ENCODE measurements at places on chromosomes 3 and 15.

GRCh38 chr15:58731756-58732535, 17.6 kb downstream of the ADAM10 start:
- DNase-seq, result no peak

GRCh38 chr3:97821287-97821773, 481 bp upstream of the CRYBG3 start:
- DNase-seq, result no peak

DNA sequence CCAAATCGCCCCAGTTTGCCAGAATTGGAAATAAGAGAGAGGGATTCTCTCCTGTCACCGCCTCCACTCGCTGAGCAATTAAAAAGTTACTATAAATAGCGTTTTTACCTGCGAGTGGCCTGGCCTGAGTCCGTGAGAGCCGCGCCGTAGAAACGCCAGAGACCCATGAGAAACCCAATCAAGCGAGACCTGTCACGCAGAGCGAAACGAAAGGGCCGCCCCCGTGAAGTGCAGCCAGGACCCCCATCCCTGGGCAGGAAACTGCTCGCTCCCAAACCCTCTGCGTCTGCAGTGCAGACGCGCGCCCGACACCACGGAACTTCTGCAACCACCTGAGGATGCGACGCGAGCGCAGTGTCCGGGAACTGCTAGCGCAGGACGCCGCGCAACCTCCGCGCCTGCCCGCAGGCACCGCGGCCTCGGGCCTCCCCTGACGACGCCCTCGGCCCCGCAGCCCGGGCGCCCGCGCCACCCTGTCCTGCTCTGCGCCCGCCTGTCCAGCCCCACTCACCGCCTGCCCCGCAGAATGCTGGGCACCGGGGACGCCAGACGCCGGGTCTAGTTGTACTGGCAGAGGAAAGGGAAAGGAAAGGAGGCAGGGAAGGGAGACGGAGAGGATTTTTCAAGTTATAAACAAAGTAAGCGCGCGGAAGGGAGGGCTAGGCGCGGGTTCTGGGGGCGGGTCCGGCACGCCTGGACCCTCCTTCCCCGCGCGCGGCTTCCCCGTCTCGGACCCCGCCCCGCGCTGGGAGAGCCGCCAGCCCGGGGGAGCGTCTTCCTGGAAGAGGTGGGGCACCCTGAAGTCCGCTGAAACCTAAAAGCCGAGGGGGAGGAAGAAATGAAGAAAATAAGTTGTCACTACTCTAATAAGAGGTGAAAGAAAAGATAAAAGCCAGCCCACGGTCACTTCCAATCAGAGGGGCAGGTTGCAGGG, at the start of gene PLSCR4:
TSS of gene PLSCR4 (minus strand) at position 657 of the 934 bp plus-strand sequence. CDS start 29,034 bp downstream, outside the sequence.
- peak; percentile 13 for DNase-seq

DNA sequence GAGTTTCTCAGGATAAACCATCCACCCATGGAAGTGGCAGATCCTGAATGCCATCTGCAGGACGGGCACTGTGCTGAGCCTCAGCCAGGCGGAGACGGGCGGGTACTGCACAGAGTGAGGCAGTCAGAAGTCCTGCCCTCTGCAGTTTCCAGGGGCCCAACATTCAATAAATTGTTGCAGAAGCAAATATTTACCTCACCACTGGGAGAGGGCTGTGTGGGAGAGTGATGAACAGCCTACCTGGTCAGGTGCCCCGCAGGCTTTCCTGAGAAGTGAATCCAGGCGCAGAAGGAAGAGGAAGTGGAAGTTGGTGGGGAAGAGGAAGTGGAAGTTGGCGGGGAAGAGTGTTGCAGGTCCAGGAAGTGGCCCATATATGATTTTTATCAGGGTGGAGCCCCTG, 100.8 kb downstream of the SLCO3A1 start:
- DNase-seq, result no peak

DNA sequence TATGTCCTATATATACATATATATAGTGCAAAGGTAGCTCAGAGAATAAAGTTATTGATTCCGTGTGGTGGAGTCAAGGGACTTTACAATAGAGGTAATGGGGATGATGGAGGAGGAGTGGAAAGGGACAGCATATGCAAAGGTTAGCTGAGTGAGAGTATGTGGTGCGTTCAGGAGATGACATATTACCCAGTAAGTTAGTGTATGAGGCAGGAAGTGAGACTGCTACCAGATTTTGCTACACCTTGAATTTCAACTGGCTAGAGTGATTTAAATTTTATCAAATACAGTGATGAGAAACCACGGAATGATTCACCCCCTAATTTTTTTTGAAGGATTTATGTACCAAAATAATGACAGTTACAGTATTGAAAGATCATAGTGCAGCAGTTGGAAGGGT, 2.8 kb downstream of the ACTL6A start:
- no peak for DNase-seq

DNA sequence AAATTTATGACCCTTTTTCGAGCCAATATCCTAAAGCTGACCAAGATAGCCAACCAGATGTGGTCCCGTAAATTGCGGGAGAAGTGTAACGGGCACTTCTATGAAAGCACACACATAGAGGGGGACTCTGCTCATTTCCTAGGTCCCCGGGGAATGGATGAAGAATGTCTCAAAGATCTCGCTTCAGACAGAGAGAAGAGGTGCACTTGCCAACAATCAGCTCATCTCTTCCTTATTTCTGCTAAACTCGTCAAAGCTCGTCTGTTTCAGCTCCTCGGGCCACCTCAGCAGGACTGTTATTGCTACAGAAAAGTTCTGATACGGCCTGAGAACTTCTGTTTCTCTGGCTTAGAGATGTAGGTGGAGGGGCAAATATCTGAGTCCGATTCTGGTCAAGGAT, 71.8 kb downstream of the TM2D3 start:
- no peak for DNase-seq

DNA sequence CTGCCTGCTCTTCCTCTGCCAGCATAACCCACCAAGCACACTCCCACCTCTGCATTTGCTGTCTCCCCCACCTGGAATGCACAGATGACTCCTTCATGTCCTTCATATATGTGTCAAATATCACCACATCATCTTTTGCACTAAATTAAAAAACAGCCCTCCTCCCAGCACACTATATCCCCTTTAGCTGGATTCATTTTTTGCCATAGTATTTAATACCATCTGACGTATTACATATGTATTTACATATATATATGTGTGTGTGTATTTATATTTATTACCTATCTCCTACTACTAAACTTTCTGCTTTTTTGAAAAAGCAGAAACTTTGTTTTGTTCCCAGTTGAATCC, 29.4 kb upstream of the UBL7 start:
- no peak for DNase-seq

DNA sequence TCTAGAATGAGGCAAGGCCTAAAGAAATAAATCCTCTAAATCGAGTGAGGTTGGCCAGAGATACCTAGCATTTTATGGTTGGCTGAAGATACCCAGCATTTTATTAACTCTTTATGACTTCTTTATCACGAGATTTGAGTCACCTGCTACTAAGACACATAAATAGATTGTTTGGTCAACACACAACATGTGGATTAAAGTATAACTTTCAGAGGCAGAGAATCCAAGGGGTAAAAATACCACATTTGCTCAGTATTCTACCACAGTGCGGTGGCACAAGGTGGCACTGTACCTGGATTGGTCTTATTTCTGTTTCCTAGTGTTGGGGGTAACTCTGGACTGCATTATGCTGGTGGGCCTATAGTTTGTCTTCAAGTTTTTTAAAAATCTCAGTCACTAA, 27.0 kb upstream of the VILL start:
- DNase-seq, result no peak

DNA sequence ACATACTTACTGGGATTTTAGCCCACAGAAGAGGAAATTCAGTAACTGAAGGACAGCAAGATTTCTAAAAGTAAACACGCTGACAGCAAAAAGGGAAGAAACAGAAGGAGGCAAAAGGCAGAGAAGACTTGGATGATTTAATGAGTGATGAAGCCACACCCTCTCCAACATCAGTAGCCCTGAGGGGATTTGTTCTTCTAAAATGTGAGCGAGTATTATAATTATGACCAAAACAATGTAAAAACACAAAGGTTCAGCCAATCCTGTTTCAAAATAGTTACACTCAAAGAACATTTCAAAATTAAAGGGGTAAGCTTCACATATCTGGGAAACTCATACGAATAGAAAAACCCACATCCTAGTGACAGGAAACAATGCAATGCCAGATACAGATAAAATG, 25.0 kb downstream of the MCCC1 start:
- no peak for DNase-seq

DNA sequence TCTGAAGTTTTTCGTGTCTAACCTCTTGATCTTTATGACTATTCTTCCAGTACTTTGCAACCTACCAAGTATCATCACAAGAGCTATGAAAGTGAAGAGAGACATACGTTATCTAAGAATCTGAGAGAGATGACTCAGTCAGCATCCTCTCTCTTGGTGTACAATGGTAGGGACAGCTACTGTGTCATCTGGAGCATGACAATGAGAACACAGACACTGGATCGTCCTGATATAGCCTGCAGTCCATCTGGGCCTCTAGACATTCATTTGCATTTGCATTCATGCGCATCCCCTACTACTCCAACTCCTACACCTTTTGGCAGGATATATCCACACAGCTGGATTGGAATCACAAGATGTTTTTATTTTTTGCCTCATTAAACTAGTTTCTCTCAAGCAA, 115.2 kb downstream of the PEX5L start:
- DNase-seq, result no peak

- DNase-seq, result no peak
These were observed 210.6 kb upstream of the ATP10A start for GRCh38 chr15:26073430-26074333.

- DNase-seq, result no peak
These were observed 142.8 kb downstream of the OCA2 start for GRCh38 chr15:27956285-27956684.

GRCh38 chr15:30824518-30825195, 79.1 kb upstream of the FAN1 start:
- DNase-seq, result no peak

DNA sequence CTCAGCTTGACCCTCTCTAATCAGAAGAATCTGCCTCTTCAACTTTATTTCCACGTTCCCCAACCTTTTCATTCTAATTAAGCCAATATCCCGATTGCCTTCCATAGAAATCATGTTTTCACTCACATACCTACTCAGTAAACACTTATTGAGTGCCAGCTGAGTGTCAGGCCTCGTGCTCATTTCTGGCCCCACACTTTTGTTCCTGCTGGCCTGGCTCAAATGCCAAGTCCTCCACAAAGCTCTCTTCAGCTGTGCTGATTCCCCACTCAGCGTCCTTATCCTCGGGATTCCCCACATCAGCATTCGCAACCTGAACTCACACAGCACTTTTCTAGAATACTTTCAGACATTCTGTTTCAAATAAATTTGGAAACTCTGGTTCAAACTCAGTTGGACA, 68.9 kb downstream of the THBS1 start:
- no peak for DNase-seq

DNA sequence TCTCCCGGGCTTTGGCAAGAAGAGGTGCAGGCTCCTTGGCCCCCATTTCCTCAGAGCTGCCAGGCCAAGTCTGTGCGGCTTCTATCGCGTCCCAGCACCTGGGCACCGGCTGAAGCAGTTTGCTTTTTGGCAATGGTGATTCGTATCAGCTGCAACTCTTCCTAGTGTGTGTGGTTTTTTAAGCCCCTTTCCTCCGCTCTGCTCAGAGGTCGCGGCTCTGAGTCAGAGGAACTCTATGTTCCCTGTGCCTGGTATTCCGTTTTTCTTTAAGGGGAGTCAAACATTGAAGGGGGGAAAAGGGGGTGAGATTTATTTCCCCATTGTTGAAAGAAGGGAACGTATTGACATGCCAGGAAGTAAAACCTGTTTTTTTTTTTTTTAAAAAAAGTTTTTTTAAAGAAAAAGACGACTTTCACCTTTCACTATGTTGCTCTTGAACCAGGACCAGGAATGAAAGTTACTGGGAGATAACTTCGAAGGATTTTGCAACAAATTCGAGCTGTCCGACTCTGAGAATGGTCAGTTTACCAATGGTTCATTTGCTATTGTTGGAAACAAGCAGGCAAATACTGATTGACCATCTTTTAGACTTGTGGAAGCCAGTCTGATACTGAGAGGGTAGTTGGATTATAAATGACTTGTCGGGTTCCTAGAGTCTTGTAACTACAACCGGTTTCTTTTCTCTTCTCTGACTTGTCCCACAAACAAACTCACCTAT, 1.1 kb downstream of the ARMC8 start:
- DNase-seq, result no peak

DNA sequence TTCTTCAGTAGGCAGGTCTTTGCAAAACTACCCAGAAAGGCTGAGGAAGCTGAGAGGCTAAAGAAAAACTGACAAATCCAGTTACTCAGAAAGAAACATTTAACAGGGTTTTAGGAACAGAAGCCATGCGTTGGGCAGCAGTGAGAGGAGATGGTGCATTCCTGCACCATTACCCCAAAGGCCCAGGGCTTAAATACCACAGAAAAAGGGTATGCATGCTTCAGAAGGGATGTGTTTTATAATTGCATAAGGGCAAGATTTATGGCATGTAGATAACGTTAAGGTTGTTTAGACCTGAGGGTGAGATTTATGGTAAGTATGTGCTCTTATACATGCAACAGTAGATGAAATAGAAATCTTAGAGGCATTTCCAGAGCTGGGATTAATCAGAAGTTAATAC, 10.0 kb downstream of the C3orf52 start:
- DNase-seq, result no peak

DNA sequence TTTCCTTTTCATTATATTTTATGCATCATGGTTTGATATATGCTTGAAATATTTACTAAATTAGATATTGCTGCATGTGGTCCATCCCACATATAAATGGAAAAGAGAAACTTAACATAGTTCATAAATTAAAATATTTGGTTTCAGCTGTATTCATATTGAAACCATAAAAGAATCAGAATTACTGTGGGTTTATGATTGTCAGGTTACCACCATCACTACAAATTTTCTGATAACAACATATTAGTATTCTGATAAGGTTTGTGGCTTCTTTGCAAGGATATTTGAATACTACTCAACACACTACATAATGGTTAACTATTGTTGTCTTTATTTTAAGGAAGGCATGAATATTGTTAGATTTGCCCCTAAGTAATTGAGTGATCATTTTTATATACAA, 235.5 kb downstream of the UBE2E2 start:
- DNase-seq, result no peak

DNA sequence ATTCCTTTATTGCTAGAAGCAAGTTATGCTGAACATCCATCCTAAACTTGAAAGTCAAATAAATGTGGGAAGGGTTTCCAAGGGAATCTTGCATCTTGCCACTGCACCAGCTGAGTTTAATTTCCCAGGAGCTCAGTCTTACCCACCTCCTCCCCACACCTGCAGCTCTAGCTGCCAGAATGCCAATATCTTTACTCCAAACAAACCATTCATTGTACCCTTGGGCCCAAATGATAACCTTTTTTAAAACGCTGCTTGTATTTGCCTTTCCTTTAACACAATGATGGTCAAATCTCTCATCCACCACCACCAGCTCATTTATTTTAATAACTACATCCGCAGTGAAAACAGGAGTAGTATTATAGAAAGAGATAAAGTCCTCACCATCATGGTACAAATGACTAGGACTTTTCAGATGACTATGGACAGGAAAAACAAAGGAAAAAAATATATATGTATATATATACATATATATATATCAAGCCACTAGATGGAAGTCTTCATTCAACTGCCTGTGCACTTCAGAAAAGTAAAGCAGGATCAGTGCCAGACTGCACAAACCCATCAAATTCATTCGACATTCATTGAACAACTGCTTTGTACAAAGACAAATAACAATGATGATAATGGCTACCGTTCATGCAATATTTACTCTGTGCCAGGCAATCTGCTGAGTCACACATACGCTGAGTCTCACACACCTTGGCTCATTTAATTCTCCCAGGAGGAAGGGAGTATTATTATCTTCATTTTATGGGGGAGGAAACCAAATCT, 44.0 kb downstream of the BFSP2 start:
- DNase-seq, result peak; percentile 29

GRCh38 chr3:129199366-129199765, 15.7 kb upstream of the CNBP start:
- DNase-seq, result no peak
